ENCODE measurements at places on chromosomes 7 and 10.
A peak's percentile ranks its signal among the peaks of the same experiment; 100 is the strongest.

DNA sequence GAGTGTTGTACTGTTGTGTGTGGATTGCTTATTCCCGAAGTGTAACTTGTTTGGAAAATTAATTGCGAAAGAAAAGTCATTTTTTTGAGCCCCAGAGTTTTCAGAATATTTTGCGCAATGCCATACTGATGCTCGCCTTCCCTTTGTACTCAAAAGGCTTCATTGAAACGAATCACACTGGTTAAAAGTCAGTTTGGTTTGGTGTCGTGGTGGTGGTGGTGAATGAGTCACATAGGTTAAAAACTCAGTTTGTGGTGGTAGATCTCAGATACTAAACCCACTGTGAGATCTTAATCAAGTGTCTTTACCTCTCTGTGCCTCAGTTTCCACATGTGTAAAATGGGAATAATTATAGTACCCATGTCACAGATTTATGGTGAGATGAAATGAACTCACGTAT, 61.1 kb upstream of the IL6 start:
- no peak for DNase-seq

GRCh38 chr10:45585131-45585530, 87.4 kb downstream of the ZFAND4 start:
- DNase-seq = no peak

GRCh38 chr10:111944331-111944730, 239.2 kb downstream of the GPAM start:
- no peak for DNase-seq

- DNase-seq = no peak
Measured at GRCh38 chr10:125799451-125800182, 23.4 kb downstream of the UROS start.

DNA sequence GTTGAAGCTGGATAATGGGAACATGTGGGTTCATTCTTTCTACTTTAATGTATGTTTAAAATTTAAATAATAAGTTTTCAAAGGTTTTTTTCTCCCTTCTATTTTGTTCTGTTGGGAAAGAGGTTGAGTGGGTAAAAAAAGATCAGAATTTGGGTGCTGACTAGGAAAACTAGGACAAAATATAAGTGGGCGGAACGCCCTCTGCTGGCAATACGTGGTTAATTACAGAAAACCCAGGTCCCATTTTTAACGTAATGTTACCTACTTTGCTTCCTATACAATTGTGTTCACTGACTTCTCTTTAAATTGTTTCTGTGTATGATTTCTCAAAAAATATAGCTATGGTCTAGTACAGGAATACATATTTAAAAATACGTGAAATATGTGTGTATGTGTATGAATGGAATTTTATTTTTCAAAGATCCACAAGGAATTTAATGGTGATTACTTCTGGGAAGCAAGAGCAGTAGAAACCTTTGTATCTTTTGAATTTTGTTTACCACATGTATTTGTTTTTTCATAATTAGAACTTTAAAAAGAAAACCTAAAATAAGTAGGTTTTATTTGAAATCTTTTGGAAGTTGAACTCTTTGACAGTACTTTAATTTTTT, 8.7 kb downstream of the ECD start:
- DNase-seq = peak; percentile 5

DNA sequence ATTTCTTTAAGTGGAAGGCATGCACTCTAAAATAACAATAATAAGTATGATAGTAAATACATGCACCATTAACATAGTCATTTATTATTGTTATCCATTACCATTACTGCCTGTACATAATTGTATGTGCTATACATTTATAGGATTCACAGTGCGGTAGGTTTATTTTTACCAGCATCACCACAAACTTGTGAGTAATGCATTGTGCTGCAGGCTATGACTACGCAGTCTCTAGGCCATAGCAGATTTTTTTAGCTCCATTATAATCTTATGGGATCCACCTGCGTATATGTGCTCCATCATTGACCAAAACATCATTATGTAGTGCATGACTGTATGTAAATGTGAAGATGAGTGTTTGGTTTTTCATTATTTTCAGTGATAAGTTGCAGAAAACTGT, 160.0 kb downstream of the LRRC4 start:
- DNase-seq = no peak

DNA sequence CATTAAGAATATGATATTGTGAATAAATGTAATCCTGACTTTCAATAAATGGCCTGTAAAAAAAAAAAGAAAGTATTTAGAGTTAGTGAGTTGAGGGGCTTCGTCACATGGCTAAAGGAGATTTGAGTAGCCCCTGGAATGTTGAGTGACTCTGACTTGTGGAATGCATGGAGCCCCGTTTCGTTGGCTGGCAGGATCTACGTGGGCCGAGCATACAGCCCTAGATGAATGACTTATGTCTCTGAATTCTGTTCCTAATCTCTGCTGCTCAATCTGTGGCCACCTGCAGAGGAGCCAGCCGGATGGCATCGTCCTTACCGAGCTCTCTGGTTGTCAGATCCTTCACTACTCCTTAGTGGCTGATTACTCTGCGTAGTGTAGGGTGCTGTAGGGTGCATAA, 155.7 kb downstream of the MGMT start:
- DNase-seq = no peak

DNA sequence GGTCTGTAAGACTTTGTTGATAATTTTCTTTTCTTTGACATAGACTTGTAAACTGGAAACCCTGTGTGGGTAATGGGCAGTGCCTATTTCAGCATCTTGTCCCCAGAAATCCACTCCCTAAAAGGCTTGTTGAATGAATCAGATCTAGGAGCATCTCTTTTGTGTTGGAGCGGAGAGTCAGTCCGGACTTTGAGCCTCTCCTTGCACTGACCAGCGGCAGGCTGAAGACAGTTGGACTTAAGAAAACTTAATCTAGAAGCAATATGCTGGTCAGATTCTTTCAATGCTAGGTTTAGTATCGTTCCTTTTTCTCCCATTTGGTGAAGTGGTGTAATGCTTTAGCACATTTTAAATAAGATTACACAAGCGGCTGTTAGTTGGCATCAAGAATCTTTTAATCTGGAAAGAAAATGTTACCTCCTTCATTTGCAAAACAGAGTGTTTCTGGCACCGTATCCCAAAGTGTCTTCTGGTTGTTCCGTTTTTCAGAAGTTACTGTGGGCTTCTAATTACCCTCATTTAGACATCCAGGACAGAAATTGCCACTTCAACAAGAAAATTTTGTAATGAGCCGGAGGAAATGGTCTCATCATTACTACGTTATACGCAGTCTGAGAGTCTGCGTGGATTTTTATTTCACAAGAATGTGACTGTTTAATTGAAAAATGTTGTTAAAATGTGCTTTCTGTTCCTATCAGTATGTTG, 74.7 kb downstream of the CUX1 start:
- DNase-seq = no peak

- no peak for DNase-seq
Measured at GRCh38 chr10:132906836-132907235, 35.5 kb downstream of the CFAP46 start.

- no peak for DNase-seq
Measured at GRCh38 chr10:66307826-66308225, 618.0 kb upstream of the LRRTM3 start.

DNA sequence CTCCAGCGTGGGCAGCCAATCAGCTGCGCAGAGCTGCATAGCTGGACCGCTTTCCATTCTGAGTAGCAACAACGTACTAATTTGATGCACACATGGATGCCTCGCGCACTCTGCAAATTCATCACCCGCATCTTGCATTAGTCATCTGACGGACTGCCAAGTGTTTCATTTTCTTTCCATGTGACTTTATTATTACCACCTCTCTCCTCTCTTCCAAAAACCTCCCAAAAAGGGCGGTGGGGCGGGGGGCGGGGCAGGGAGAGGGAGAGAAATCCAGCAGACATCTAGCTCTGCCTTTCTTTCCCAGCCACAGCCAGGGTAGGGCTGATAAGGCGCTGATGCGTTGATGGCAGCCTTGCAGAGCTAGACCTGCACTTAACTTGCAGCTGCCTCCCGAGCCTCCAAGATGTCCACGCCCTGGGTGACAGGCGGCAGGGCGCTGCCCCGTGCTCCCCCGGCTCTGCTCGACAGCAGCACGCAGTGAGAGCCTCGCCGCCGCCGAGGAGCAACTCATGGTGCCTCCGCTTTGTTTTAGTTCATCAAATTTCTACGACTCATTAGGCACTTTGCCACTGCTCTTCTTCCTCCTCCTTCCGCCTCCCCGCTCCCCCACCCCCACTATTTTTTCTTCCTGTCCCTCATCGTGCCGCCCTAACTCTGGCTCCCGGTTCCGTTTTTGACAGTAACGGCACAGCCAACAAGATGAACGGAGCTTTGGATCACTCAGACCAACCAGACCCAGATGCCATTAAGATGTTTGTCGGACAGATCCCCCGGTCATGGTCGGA, 147.3 kb downstream of the CELF2 start:
- no peak for DNase-seq

- DNase-seq = peak; percentile 69
Measured at GRCh38 chr7:28180364-28181147, at the start of gene JAZF1. Gene JAZF1 (minus strand): TSS chr7:28180795.

GRCh38 chr7:27098578-27099451, 3.0 kb upstream of the HOXA1 start:
- DNase-seq = peak; percentile 53

DNA sequence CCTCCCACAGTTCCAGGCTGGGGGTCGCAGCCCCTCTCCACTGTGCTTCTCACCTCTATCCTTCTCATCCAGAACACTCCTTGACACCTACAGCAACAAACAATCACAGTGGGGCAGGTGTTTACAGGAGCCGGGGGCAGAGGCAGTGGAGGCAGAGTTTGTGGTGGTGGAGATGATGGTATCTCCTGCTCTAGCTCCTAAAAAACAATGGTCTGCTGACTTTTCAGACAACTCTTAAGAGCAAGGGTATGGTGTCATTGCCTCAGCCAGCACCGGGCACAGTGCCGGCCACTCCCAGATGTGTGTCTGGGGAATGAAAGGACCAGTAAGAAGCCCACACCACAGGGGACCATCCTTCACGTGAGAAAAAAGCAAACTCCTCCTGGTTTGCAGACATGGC, 36.3 kb upstream of the ANTXRL start:
- no peak for DNase-seq

- DNase-seq = no peak
Measured at GRCh38 chr7:85535974-85536729, 349.3 kb upstream of the SEMA3D start.

DNA sequence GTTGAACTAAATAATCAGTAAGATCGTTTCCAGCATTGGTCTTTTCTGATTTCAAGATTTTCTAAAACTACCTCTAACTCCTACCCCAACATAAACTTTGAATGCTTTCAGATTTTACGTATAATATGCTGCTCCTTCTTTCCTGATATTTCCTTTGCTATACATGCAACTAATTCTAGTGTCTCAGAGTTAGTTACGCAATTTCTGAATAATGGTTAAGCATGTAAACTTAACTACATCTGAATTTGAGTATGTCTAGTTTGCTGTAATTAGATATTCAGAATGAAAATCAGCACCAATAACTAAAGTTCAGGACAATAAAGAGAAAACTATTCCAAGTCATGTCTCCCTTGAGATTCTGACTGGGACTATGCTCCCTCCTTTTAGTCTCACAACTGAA, 71.0 kb downstream of the SEMA3C start:
- no peak for DNase-seq

GRCh38 chr7:31439165-31439564, 74.7 kb upstream of the ITPRID1 start:
- DNase-seq = no peak

- DNase-seq = no peak
Measured at GRCh38 chr7:24908166-24908565, 71.8 kb downstream of the OSBPL3 start.

DNA sequence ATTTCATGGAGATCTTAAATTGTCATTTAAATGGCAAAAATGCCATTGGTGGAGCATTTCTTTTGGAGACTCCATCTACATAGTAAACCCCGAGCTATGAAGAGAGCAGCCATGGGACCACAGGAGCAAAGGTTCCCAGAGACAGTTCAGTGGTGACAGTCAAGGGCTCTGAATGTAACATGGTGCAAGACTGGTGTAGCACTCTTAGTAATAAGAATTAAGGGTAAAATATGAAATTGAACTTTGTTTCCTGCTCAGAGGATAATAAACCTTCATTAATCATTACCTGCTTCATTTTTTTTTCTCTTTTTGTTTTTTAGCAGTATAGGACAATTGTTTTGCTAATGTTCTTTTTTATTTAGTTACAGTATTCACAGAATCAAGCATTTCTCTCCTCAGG, 717.5 kb upstream of the POM121L12 start:
- DNase-seq = no peak

DNA sequence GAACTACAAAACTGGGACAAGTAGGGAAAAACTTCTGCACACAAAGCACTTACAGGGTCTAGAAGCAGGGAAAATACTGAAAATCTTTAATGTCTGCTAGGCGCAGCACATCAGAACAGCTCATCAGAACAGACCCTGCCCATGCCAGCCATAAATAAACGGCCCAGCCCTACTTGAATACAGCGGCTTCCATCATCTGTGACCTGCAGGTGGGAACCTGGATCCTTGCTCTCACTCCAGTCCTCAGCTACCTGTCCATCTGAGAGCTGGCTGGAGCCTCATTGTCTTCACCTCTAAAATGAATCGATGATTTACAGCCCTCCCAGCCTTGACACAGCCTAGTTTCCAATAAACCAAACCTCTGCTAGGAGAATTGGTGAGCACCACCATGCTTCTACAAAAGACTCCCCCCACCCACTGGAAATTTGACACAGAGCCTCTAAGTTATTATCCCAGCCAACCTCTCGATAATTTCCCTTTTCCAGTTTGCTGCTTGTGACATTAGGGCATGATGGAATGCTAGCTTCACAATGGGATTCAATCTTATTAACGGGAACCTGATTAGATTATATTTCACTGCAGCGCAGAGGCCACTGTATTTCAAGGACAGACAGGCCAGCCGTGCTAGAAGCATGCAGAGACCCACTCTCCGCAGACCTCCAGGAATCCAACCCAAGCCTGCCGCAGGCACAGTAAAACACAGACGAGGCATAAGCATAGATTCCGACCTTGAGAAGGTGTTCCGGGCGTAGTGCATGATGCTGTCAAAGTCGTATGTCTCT, 61.6 kb upstream of the OPALIN start:
- DNase-seq = no peak

DNA sequence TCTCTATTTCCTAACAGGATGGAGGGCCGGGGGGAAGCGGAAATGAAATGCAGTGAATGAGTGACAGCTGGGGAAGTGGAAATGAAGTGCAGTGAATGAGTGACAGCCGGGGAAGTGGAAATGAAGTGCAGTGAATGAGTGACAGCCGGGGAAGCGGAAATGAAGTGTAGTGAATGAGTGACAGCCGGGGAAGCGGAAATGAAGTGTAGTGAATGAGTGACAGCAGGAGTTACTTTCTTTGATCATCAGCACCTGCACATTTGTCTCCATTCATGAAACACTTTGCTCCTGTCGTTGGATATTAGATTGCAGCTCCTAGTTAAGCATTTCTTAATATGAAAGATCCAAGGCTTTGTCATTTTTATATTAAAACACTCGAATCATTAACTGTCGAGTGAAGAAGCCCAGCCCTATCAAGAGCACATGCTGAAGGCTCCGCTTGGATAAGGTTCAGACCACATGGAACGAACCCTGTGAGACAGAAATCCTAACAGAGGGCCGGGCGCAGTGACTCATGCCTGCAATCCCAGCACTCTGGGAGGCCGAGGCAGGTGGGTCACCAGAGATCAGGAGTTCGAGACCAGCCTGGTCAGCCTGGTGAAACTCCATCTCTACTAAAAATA, 406.0 kb upstream of the ADARB2 start:
- no peak for DNase-seq

GRCh38 chr7:42033480-42033879, 203.5 kb downstream of the GLI3 start:
- no peak for DNase-seq
